Stimulated activated CD4-positive, alpha-beta T cell treated with anti-CD3 and anti-CD28 coated beads, Interleukin-1b, Interleukin-23, amount 100 ng/mL, for 1 hour (primary cell): ENCODE measurements at places on chromosomes 6 and 20.

DNA sequence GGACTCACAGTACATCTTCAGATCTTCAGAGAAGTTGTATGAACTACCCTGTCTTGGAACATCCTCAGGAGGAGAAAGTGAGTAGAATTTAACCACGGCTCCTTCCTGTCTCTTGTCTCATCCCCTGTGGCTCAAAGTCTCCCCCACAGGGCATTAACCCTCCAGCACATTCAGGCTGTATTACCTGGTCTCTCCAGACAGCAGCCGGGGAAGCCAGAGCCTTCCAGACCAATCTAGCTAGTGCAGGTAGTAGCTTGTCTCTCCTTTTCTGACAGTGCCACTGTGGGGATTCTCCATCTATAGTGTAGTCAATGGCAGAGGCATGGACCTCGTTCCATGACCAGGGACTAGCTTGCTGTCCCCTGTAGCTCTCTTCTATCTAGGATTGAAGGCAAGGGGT, 16.9 kb upstream of the ELMO2 start:
- no peak for DNase-seq

DNA sequence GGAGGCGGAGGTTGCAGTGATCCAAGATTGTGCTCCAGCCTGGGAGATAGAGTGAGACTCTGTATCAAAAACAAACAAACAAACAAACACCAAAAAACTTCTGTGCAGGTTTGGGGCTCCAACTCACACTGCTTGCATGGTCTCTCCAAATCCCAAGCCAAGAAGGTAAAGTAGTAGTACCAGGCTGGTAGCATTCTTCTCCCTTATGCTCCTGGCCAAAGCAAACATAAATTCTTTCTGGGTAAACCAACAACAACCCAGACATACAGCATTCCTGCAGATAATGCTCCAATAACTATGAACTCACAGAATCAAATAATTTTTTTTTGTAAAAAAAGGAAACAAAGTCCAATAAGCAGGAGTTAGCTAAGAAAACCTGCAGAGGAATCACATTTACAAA, 57.8 kb upstream of the KLHL31 start:
- no peak for DNase-seq

GRCh38 chr20:20956513-20956931, 149.6 kb downstream of the LINC00237 start:
- no peak for DNase-seq

- DNase-seq, result no peak
Measured at GRCh38 chr6:7292596-7293255, 20.3 kb downstream of the SSR1 start.

DNA sequence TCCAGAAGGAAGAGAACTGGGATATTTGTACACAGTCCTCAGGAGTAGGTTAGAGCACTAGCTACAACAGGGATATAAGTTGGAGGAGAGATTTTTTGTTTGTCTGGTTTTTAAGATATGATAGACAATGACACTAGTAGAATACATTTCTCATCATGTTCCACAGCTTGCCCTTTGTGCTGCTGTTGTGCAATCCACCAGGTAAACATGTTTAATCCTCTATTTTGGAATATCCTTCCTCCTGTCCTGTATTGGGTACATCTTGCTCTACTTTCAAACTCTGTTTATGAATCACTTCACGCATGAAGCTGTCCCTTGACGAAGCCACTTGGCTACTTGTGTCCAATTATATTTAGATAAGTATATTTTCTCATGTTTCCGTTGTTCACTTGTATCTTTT, 153.6 kb upstream of the TENT5A start:
- DNase-seq, result no peak

DNA sequence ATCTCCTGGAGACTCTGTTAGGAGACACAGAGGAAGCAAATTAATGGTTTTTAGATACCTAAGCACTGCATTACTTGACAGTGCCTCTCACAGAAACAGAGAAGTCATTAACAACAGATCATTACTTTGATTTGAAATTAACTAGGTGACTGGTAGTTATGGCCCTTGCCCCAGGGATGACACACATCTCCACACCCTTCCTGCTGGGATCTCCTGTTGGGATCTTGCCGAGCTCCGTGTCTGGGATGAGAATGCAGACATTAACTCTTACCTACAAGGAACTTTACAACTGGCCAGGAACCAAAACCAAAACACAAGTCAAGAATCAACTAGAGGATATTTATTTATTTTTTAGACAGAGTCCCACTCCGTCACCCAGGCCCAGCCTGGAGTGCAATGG, 2.2 kb upstream of the PRELID3B start:
- no peak for DNase-seq

DNA sequence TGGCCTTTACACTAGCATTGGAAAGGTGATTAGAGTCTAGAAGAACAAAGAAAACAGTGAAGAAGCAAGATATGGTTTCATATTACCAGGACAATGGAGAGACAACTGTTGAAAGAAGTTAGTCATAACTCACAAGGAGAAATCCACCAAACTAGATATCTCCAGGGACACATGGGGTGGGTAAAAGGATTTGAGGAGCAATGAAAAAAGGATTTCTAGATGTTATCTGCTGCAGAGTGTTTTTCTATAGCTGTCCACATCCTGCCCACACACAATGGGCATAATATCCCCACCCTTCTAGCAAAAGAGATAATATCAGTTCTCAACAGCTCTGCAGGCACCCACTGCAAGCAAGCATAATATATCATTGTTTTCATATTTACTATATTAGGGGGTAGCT, 303.1 kb downstream of the HAO1 start:
- no peak for DNase-seq

DNA sequence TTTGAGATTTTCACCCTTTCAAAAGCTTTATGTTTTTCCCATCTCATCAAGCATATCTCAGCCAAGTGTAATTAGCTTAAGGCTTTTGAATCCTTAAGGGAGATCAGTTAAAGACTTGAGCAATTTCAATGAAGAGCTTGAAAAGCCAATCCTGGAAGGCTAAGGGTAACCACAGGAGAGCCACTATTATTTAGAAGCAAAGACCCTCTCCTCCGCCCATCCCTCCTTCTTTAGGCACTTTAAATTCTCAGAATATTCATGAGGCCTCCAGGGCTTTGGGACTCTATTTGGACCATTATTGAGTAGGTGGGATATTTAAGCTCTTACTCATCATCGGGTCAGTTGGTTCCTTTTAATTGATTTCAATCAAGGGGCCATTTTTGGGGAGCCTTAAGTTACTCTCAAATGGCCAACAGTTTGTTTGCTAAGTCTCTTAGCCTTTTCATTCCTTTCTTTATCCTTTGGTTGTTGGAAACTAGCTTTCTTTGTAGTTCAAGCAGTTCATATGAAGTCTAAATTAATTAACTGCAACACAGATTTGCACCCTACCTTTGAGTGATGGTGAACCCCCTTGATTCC, 567.2 kb downstream of the KIF16B start:
- no peak for DNase-seq
